Mammary epithelial cell (primary cell): ENCODE measurements at places on chromosomes 7 and 10.

GRCh38 chr10:103879831-103880230 lies 24.5 kb upstream of the SH3PXD2A start:
- DNase-seq = no peak

- DNase-seq = no peak
Measured at GRCh38 chr10:61564444-61564843, 98.3 kb upstream of the CABCOCO1 start.

- no peak for DNase-seq
Measured at GRCh38 chr7:30027740-30028215, 434 bp upstream of the PLEKHA8 start.

GRCh38 chr7:157394246-157395191 lies 57.7 kb downstream of the DNAJB6 start:
- peak; percentile 17 for DNase-seq

GRCh38 chr7:50504646-50505546 lies 54.7 kb upstream of the FIGNL1 start:
- no peak for DNase-seq

- DNase-seq = no peak
Measured at GRCh38 chr10:132336064-132336746, 4.2 kb downstream of the LRRC27 start.

DNA sequence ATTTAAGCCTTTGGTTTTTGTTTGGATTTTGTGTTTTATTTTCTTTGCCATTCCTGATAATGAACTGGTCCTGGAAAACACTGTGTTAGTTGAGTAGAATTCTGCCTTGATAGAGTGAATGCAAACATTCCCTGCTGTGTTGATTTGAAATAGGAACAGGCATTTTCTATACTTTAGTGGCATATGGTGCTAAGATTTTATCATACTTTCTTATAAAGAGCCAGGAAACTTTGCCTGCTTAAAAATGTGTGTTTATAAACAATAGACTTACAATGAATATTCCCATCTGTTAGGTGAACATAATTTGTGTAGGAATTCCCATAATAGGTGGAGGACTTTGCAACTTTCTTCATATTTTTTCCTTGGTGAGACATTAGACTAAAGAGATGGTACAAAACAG lies 333.3 kb downstream of the SDK1 start:
- DNase-seq = no peak

DNA sequence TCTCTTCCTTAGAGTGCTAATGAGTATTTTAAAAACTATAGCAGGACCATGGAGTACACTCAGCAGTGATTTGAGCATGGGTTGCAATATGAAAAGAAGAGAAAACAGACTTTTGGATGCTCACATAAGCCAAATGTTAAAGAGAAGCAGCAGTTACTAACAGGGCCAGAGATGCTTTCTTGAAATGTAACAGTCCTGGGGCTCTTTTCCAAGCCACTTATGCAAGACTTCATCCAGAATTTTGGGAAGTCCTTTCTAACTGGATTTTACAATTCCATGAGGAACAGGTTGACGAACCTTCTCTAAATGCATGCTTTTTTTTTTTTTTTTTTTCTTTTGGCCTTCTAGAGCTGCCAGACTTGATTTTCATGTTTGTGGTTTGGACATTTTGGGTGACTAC lies 282.0 kb downstream of the SEC23IP start:
- no peak for DNase-seq

GRCh38 chr10:110170142-110170971 lies 37.0 kb upstream of the MXI1 start:
- DNase-seq = no peak

DNA sequence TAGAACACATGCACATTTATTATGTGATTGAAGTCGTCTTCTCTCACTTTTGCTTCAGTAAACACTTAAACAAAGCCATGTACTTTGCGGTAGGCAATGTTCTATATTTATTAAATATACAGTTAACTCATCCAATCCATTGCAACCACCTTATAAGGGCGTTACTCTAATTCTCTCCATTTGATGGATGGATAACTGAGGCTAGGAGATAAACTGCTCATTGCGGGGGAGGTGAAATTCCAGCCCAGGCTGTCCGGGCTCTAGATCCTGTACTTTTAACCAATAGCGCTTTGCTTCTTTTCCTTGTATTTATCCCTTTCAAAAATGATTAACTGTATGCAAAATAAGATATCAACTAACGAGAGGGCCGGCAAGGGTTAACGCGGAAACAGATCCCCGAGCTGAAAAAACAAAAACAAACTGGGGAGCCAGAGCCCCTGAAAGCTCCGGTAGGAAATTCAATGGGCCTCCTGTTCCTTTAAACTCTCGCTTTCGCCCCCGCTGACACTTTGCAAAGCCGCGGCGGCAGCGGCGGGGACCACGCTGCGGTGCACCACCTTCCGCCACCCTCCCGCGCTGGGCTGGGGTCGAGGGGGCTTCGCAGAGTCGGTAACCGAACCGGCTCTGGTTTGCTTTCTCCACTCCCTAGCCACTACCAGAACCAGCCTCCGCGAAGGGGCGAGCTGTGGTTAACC lies 1.0 kb upstream of the PLXDC2 start:
- DNase-seq = peak; percentile 21

- DNase-seq = no peak
Measured at GRCh38 chr7:8908889-8909288, 475.5 kb downstream of the NXPH1 start.

- DNase-seq = no peak
Measured at GRCh38 chr7:146115548-146115850, 1.1 kb upstream of the CNTNAP2 start.

DNA sequence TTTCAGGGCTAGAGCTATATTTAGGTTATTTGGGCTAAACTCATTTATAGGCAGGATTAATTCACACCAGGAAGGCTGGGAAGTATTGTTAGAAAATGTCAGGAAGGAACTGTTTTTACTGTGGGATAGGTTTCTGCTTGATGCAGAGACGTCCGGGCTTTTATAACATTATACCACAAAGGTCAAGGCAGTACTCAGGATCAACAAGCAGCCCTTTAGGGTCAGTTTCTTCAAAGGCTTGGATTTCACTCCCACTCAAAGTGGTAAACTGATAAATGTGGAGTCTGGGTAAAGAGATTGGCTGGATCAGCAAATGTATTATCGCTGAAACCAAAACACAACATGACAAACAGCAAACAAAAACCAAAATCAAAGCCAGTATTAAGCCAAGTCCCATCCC lies 127.2 kb downstream of the ARL5B start:
- DNase-seq = no peak

- no peak for DNase-seq
Measured at GRCh38 chr7:145812218-145812617, 304.4 kb upstream of the CNTNAP2 start.

GRCh38 chr7:70193514-70193913 lies 595.2 kb downstream of the AUTS2 start:
- DNase-seq = peak; percentile 14

DNA sequence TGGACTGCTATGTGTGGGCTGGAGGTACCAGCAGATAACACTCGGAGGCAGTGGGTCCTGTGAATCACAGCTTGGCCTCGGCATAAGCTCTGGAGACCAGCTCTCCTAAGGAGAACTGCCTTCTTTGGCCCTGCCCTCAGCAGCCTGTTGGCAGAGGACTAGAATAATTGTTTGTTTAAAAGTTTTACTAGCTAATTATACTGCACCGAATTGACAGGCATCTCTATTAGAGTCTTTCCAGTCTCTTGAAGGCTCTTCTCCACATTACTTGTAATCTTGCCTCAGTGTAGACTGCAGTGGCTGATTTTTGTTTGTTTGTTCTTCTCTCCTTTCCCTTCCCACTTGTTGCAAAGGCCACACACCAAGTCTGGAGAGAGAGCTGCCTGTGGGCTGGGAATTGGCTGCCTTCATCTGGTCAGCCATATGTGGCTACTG lies 183.2 kb downstream of the AUTS2 start:
- DNase-seq = no peak

- no peak for DNase-seq
Measured at GRCh38 chr7:139635526-139636302, 112.2 kb downstream of the CLEC2L start.

DNA sequence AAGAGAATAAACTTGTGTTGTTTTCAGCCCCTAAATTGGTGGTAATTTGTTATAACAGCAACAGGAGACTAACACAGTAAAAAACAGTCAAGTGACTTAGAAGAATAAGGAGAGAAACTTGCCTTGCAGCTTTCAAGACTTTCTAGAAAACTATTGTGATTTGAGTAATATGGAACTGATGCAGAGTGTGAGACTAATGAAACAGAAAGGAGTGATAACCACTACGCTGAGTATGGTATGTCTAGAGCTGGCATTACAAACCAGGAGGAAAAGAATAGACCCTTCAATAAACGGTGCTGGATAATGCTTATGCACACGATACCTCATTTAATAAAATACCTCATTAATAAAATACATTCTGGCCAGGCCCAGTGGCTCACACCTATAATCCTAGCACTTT lies 99.9 kb downstream of the CREM start:
- DNase-seq = no peak

- no peak for DNase-seq
Measured at GRCh38 chr7:136728945-136729344, 139.5 kb upstream of the CHRM2 start.

- no peak for DNase-seq
Measured at GRCh38 chr10:13296476-13296875, 3.4 kb downstream of the PHYH start.

- no peak for DNase-seq
Measured at GRCh38 chr7:42348071-42348470, 111.1 kb upstream of the GLI3 start.

- DNase-seq = no peak
Measured at GRCh38 chr10:6847561-6847960, 267.5 kb upstream of the PRKCQ start.

DNA sequence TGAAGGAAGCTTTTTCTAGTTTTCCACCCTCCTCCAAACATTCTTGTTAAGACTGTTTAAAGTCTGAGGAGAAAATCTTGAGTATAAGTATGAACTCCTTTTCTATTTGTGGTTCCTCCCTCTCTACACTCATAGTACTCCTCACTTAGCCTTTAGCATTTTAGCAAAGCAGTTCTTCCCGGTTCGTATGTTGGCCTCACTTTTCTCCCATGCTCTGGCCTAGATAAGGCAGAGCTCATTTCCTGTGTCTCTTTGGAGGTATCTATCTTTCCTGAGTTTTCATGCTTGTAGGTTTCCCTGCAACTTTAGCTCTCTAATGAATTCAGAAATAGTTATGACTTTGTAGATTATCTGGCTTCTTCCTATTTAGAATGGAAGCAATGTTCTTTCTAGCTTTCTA lies 5.9 kb upstream of the OR2F1 start:
- no peak for DNase-seq

GRCh38 chr10:12308736-12309375 lies 40.5 kb upstream of the CAMK1D start:
- DNase-seq = no peak

DNA sequence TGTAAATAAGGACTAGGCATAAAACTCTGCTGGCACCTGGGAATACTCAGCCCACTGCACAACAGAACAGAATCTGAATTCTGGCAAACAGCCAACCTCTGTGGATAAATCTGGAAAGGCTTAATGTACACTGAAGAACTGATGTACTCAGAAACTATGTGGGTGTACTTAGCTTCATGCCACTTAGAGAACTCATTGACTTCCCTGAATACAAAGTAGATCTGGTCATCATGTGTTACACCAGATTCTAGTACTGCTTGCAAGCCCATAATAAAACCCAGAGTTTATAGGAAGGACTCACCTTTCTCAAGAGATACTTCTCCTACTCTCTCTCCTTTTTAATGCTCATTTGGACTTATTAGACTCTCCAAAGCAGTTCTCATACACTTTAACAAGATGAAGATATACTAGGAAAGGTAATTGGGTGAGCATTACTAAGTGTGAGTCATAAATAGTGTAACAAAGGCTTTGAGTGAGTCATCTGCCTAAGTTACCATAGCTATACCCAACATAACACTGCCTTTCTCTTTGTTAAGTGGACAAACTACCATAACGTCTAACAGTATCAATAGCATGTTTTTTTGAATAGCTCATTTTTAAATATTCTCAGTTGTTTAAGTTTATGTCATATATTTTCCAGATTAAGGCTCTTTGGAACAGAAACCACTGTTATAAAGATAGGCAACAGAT lies 309.1 kb downstream of the MDFIC start:
- peak; percentile 95 for DNase-seq

GRCh38 chr10:107653832-107654287 lies 489.4 kb upstream of the SORCS1 start:
- DNase-seq = peak; percentile 70

- no peak for DNase-seq
Measured at GRCh38 chr10:43262397-43262901, 4.4 kb downstream of the RASGEF1A start.

- DNase-seq = no peak
Measured at GRCh38 chr7:137968890-137969289, 33.0 kb downstream of the CREB3L2 start.

GRCh38 chr7:88268858-88269257 lies 37.8 kb downstream of the STEAP4 start:
- no peak for DNase-seq

DNA sequence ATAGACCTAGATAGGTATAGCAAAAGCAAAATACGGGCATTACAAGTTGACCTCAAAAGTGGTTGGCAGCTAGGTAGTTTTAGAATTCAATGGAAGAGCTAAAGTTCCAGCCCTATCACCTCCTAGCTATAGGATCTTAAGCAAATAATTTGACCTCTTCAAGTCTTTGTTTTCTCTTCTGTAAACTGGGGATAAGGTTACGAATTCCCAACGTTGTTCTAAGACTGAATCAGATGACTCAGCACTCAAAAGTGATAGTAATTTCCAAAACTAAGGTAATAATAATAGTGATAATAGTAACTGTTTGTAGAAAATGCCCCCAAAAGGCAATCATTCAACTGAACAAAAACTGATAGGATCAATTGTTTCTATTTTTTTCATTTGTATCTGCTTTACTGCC lies 445.2 kb downstream of the KCNMA1 start:
- DNase-seq = no peak

DNA sequence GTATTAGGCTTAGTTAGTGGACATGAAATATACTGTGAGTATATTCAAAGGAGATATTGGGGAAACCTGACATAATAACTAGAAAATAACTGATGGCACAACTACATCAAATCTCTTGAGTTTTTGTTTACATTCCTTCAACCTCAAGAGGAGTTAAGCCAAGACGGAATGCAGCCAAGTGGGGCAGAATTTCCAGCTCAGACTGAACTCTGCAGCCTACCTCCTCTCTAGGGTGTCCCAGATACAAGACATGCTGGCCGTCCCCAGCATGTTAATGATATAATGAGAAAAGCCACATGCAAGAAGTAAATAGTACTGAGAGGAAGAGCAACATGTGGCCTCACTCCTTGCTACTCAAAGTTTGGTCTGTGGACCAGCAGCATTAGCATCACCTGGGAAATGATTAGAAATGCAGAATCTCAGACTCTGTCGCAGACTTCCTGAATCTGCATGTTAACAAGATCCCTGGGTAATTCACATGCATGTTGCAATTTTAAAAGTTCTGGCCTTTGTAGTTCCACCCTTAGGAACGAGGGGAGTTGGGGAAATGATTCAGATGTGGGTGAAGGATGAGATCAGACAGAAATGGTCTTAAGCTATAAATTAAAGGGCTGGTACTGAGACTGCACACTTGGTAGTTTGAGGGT lies 118.4 kb upstream of the CACUL1 start:
- peak; percentile 52 for DNase-seq

DNA sequence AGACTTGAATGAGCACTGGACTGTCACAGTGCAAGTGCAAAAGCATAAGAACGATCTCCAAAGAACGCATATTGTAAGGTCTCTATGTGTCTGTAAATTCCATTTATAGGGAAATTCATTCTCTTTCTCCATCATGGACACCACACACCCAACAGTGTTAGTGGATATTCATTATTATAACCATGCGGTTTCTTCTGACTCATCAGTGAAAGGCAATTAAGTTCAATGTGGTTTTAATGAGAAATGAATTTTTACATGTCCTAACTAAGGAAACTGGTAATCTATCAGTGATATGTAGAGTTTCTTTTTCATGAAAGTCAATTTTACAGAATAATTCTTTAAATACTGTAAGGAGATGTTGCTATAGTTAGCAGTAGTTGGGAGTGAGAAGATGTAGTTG lies 25.9 kb downstream of the GIMAP8 start:
- DNase-seq = peak; percentile 62
